ENCODE measurements at places on chromosomes 11 and 22.

DNA sequence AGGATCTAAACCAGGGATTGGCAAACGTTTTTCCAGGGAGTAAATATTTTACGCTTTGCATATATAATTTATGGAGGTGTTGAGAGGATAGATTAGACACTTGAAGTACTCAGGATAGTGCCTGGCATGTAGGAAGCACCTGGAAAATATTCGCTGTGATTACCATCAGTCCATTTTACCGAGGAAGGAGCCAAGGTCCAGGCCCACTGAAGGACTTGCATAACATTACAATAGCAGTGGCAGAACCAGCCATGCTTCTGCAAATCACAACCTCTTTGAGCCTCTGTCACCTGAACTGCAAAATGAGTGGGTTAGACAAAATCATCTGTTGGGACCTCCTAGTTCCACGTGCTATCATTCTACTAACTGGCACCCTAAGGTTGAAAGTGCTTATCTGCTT lies 5.4 kb downstream of the FUT4 start:
- no peak for DNase-seq

DNA sequence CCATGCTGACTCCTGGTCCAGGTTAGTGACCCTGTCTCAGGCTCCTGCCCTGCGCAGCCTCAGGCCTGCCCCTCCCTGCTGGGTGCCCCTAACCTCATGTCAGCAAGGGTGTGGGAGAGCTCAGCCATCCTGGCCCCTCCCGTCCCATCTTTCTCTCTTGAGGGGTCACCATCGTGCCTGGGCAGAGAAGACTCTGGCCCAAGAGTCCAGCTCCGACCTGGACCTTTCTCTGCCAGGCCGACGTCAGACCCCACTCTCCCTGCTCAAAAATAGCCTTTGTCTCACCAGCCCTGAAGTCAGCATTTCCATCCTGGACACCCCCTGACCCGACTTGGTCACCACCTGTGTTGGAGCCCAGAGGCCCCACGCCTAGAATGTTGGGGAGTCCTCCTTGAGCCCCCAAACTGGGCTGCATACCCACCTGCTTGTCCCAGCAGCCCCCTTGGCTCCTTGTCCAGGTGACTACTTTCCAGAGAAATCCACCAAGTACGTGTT lies 4.9 kb downstream of the SCGB1C1 start:
- no peak for DNase-seq

- no peak for DNase-seq
Observed at GRCh38 chr11:119000906-119001305, 3.0 kb downstream of the CENATAC start.

- no peak for DNase-seq
Observed at GRCh38 chr11:46387919-46388618, 3.5 kb downstream of the CHRM4 start.

DNA sequence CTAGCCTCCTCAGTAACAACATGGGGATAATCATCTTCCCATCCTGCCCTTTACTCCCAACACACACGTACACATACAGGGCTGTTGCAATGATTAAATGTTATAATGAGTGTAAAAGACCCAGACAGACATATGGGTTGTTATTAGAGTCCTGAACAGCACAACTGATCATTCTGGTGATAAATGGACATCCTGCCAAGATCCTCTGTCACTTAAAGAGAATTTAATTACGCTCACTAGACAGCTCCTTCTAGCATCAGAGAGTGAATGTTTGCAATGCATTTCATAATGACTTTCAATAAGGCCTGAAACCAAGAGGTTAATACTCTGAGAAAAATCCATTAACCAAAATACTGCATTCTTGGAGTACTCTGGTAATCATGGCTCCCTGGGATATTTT lies 115.8 kb downstream of the KCNC1 start:
- no peak for DNase-seq

DNA sequence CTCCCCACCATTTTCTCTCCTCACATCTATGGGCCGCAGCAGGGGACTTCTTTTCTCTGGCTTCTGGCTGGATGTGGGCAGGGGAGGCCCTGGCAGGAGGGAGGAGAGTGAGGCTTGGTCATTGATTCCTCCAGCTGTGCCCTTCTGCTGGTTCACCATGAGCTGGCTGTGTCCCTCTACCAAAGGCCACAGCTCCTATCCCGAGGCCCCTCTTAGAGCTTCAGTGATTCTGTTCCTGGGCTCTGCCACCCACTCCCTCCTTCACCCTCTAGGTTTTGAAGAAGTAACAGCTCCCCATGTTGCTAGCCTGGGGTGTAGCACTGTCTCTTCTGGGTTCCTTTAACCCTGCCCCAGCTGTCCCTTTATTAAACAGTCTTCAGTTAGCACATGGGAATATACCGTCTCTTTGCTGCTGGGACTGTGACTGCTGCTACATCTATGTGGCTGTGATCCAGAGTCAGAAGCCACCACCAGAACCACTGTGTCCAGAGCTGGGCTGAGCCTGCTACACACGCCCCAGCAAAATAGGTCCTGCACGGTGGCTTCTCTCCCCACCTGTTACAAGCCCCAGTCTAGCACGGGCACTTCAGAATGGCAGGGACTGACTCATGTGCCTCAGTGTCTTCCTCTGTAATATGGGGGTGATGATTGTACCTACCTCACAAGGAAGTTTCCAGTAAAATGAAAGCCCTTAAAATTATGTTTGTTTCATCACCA lies 578 bp upstream of the PARVG start:
- DNase-seq, result no peak

- DNase-seq, result peak; percentile 6
Observed at GRCh38 chr11:72333661-72334060, 89.7 kb upstream of the PHOX2A start.

GRCh38 chr11:43699870-43700269 lies 19.3 kb downstream of the HSD17B12 start:
- DNase-seq, result no peak

DNA sequence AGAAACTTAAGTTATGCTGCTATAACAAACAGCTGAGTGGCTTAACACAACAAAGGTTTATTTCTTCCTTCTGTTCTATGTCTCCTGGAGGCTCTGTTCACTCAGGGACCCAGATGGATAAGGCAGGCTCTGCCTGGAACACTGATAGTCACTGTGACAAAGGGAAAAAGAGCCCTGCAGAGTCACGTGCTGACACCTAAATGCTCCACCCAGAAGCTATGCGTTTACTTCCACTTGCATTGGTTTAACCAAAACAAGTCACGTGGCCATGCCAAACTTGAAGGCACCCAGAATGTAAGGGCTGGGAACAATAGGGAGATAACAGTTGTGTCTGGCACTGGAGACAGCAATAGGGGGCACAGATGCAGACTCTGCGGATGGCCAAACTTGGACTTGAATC lies 3.4 kb upstream of the MS4A15 start:
- no peak for DNase-seq

- no peak for DNase-seq
Observed at GRCh38 chr11:16738947-16739815, 734 bp downstream of the C11orf58 start.

- no peak for DNase-seq
Observed at GRCh38 chr11:110059706-110060463, 33.3 kb upstream of the ZC3H12C start.

- DNase-seq, result peak; percentile 14
Observed at GRCh38 chr11:16945671-16946469, 68.3 kb downstream of the PLEKHA7 start.

GRCh38 chr11:13261591-13262061 lies 16.0 kb upstream of the BMAL1 start:
- DNase-seq, result no peak

- DNase-seq, result no peak
Observed at GRCh38 chr11:125408311-125408711, 87.8 kb downstream of the FEZ1 start.

GRCh38 chr11:130131961-130132850 lies 27.4 kb upstream of the ST14 start:
- peak; percentile 17 for DNase-seq

DNA sequence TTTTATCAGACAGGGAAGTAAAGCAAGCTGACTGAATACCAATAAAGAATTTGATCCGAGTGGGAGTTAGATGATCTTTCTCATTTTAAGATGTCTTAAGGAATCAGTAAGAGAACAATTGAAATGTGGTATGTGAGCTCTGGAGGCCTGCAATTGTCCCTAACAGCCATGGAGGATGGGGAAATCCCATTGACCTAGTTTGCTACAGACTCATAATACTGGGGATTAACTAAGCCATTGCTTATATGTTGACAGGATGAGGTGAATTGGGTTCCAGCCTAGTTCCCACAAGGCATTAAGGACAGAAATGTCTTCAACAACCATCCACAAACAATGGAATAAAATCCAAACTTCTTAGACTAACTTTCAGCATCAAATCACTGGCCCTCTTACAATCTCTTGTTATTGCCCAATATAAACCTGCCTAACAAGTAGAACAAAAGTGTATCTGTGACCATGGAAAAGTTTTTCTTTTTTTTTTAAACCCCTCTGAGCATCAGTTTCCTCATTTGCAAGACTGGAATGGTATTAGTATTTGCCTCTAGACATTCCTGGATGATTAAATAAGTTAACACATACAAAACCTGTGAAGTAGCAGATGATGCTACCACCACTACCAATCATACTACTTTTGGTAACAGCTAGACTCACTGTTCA lies 773.2 kb downstream of the DLG2 start:
- DNase-seq, result no peak

GRCh38 chr11:14544611-14545010 lies 24.4 kb upstream of the PSMA1 start:
- no peak for DNase-seq

GRCh38 chr11:90805172-90805571 lies 582.3 kb upstream of the CHORDC1 start:
- DNase-seq, result no peak

DNA sequence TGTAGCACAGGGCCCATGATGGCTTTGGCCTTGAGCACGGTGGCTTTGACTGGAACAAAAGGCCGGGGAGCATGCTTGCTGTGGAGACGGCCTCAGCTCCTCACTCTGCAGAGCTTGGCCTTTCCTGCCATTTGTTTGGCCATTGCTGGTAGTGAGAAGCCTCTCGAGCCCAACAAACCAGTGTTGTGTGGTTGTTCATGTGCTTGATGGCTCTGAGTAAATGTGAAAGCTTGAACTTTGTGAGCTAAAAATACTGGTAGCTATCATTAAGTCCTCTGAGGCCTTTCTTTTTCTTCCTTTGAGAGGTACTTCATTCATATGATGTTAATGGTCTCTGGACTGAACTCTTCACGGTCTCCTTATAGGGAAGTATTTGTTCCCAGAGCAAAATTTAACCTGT lies 39.6 kb downstream of the NAT10 start:
- no peak for DNase-seq

DNA sequence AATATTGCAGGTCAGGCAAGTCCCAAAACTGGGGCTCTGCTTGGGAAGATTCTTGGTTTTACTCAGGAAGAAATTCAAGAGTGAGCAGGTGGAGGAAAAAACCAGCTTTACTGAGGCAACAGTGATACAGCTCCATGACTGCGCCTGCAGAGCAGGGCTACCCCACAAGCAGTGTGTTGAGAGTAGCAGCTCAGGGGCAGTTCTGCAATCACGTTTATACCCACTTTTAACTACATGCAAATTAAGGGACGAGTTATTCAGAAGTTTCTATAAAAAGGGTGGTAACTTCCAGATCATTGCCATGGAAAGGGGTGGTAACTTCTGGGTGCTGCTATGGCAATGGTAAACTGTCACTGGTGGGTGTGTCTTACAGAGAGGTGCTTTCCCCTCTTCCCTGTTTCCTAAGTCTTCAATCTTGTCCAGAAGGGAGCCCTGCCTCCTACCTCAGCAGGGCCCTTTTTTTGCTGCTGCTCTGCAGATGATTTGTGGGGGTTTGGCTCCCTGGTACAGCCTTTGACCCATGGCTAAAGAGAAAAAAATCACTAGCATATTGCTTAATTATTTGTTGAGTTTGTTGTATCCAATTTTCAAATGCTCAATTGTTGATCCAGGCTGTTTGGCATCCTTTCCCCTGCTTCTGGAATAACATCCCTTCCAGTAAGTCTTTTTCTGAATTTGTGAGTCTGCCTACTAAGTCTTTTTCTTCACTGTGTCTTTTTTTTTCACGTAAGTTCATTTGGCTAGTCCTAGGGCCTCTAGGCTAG lies 30.0 kb upstream of the ME3 start:
- no peak for DNase-seq

DNA sequence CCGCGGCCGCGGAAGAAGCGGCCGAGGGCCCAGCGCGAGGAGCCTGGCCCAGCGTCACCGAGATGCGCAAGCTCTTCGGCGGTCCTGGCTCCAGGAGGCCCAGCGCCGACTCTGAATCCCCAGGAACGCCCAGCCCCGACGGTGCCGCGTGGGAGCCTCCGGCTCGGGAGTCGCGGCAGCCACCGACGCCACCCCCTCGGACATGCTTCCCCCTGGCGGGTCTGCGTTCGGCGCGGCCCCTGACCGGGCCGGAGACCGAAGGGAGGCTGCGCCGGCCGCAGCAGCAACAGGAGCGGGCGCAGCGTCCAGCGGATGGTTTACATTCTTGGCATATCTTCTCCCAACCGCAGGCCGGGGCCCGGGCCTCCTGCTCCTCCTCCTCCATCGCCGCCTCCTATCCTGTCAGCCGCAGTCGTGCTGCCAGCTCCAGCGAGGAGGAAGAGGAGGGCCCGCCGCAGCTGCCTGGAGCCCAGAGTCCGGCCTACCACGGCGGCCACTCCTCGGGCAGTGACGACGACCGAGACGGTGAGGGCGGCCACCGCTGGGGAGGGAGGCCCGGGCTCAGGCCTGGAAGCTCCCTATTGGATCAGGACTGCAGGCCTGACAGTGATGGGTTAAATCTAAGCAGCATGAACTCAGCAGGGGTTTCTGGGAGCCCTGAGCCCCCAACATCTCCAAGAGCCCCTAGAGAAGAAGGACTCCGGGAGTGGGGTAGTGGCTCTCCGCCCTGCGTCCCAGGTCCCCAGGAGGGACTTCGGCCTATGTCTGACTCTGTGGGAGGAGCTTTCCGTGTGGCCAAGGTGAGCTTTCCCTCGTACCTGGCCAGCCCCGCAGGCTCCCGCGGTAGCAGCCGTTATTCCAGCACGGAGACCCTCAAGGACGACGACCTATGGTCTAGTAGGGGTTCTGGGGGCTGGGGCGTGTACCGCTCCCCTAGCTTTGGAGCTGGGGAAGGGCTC lies 1.2 kb downstream of the ARHGEF17 start:
- DNase-seq, result no peak

GRCh38 chr11:120131941-120132644 lies 5.8 kb downstream of the TRIM29 start:
- DNase-seq, result no peak

DNA sequence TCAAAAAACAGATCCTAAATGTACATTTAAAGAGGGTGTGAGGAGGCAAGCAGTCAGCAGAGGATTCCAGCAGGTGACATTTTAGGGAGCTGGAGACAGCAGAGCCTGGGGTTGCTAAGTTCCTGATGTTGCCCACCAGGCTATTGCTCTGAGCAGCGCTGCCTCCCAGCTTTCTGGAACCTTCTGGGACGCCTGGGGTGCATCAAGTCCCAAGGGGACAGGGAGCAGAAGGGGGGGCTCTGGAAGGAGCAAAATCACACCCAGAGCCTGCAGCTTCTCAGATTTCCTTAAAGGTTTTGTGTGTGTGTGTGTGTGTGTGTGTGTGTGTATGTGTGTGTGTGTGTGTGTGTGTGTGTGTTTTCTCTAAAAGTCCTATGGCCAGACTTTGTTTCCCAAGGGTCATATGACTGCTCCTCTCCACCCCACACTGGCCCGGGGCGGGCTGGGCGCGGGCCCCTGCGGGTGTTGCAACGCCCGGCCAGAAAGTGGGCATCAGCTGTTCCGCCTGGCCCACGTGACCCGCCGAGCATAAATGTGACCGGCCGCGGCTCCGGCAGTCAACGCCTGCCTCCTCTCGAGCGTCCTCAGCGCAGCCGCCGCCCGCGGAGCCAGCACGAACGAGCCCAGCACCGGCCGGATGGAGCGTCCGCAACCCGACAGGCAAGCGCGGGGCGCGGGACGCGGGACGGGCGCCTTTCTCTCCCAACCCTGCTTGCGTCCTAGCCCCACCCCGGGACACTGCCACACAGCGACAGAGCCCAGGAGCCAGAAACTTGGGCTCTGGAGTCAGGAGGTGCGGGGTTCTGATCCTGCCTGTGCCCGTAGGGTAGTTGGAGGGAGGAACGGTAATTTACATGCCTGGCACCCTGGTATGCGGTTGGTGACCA lies at the start of gene HMOX1:
TSS of gene HMOX1 (plus strand) at position 560 of the 887 bp plus-strand sequence. CDS start at position 638, 78 bp downstream.
- no peak for DNase-seq

All from stimulated activated CD4-positive, alpha-beta T cell treated with anti-CD3 and anti-CD28 coated beads, Interleukin-4, amount 100 ng/mL, for 4 hours (primary cell).